Psoas muscle (tissue), 8 donors: ENCODE measurements at places on chromosomes 6 and 20. TPM values are rescaled to one million over a fixed set of nuclear protein-coding genes. Genes with fewer than 3 reads are reported as not detected.

GRCh38 chr6:70956191-70956450, 739 bp downstream of the B3GAT2 start:
- DNase-seq = no peak

The OR2H1 gene
- polyA plus RNA-seq = not detected

- no peak for DNase-seq
Measured at GRCh38 chr6:120405947-120406346, 928.3 kb downstream of the TBC1D32 start.

The TOX2 gene
- 0.06 TPM for polyA plus RNA-seq

The TBX18 gene
- polyA plus RNA-seq = 0.40 TPM

- no peak for DNase-seq
Measured at GRCh38 chr20:2822073-2822472, 5.9 kb downstream of the TMEM239 start.
